ENCODE measurements at places on chromosomes 16 and 17.

- no peak for DNase-seq
Observed at GRCh38 chr17:67469208-67469980, 92.3 kb downstream of the PITPNC1 start.

DNA sequence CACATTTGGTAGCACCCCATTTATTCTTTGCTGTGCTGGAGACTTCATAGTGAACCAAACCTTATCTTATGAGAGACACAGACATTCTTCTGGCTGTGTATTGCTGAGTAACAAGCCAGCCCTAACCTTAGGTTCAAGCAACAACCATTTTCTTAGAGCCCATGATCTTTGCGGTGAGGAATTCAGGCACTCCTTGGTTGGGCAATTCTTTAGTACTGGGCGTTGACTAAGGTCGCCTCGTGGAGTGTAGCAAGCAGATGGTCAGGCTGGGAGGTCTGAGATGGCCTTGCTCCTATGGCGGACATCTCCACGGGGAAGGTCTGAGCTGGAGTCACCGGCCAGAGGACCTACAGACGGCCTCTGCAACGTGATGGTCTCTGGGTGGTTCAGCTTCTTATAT, 43.1 kb downstream of the ARSG start:
- no peak for DNase-seq

- DNase-seq, result no peak
Observed at GRCh38 chr17:29732613-29733012, 109.9 kb upstream of the CORO6 start.

GRCh38 chr16:67641779-67642708, 2.9 kb upstream of the CARMIL2 start:
- DNase-seq, result no peak

DNA sequence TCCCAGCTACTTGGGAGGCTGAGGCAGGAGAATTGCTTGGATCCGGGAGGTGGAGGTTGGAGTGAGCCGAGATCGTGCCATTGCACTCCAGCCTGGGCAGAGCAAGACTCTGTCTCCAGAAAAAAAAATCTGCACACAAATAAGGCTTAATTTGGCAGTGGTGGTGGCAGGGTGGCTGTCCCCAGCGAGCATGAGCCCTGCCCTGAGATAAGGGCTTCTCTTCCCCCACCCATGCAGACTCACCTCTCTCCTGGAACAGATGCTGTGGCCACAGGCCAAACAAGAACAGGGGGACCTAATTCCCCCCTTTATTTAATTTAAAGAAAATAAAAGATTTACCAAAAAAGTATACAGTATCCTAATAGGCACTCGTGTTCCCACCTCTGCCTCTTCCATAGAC, 157.2 kb downstream of the RAB11FIP4 start:
- DNase-seq, result no peak

DNA sequence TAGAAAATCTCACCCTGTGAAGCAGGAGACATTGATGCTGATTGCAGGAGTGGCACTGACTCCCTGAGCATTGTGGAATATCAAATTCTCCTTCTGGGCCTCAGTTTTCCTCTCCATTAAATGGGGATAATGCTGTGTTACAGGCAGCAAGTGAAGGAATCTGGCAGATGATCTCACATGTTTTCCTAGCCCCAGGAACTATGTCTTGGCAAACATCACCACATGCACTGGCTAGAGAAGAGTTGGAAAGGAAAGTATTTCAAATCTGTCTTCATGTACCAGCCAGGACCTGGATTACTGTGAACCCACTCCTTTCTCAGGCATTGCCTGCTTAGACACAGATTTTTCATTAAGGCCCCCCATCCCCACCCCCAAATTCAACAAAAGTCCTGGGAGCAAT, 13.6 kb upstream of the CCL8 start:
- DNase-seq, result no peak

- no peak for DNase-seq
Observed at GRCh38 chr16:57165938-57166337, 19.9 kb downstream of the PSME3IP1 start.

DNA sequence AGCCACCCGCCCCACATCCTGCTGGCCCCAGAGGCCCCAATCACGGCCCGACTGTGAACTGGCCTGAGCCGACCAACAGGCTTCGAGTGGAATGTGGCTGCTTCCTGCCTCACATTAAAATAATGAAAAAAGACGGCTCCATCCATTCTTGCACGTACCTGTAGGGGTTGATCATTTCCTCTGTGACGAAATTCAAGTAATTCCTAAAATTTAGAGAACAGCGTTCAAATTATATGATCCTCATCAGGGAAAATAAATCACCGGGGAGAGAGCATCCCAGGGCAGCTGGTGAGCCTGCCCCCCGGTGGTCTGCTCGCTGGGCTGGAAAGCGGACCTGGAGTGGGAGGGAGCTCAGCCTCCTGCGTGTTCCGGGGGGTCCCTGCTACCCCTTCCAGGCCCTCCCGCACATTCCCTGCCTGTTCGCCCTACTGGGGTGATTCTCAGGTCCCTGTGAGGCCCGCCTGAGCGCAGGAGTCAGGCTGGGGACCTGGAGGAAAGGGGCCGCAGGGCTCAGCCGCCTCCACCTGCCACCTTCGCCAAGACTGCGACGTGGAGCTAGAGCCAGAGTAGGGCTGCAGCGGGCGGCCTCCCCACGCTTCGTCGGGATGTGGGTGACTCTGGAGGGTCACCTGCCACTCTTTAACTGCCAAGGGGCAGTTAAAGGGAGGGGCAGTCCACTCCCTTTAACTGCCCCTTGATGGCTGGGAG, 28.9 kb downstream of the SLC7A5 start:
- no peak for DNase-seq

DNA sequence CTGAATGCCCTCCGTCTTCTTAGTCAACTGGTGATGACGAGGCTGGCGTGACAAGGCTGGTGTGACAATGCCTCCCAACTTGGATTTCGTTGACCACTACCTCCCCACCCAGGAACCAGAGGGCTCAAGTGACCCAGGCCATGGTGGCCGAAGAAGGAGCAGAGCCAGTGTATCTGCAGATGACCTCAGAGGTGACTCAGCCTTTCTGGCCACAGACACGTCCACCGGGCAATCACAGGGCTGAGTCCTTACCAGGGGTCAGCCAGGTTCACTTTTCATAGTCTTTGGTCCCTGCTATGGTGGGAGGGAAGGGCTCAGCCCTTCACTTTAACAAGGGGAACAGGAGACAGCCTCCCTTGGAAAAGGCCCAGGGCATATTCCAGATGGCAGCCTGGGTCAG, 116.3 kb downstream of the MAF start:
- no peak for DNase-seq

DNA sequence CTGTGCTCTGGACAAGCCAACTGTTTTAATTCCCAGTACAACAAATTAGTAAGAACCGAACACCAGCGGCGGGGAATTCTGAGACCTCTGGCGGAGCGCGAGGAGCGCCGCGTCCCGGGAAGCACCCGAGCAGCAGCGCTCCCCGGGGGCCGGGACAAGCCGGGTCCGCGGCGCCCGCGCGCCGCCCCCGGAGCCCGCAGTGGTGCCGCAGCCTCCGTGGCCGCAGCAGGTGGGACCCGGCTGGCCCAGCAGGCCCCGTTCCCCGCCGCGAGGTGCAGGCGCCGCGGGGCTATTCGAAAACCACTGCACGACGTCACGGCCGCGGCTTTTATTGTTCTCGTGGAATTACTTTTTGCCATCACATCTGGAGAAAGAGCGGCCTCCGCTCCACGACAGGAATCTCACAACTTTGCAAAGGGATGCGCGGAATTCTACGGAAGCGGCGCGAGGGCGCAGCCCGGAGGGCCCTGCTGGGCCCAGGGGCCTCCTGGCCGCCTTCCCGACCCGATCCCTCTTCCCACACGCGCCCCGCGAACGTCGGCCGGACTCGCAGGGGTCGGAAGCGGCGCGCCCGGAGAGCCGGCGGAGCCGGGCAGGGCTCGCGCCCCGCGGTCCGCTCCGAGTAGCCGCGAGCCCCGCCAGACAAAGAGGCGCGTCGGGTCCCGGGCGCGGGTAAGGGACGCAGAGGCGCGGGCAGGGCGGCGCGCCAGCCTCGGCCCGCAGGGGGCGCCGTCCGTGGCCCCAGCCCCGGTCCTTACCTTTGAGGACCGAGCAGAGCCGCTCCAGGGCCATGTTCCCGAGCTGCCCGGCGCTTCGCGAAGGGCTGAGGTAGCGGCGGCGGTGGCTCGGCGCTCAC, 696 bp downstream of the NETO2 start:
- peak; percentile 60 for DNase-seq

Measured in CD4-positive, alpha-beta T cell (primary cell).